ENCODE measurements at places on chromosomes 2 and 18. TPM values are rescaled to one million over a fixed set of nuclear protein-coding genes. Genes with fewer than 3 reads are reported as not detected.

- no peak for DNase-seq
Measured at GRCh38 chr2:234955971-234956509, 4.2 kb downstream of the SH3BP4 start.

DNA sequence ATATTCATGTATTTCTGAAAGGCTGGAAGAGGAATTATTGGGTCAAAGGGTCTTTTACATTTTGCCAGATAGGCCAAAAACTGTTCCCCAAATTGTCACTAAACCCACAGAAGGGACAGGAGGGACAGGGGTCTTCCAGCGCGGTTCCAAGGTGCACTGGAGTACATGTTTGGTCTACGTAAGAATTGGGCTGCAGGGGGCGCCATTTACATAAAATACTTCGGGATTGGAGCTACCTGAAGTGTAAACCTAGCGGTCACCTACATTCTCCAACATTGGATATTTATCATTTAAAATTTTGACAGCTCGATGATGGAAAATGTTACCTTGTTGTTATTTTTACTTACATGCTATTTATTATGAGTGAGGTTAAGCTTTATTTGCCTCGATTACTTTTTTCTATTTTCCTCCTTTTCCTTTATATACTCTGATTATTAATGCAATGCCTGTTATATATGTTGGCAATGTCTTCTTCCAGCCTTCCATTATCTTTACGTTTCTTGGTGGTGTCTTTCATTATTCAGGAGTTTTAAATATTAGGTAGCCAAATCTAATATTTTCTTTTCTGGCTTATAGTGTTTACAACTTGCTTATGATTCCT is 43.0 kb upstream of the RAB6C start:
- DNase-seq, result no peak

DNA sequence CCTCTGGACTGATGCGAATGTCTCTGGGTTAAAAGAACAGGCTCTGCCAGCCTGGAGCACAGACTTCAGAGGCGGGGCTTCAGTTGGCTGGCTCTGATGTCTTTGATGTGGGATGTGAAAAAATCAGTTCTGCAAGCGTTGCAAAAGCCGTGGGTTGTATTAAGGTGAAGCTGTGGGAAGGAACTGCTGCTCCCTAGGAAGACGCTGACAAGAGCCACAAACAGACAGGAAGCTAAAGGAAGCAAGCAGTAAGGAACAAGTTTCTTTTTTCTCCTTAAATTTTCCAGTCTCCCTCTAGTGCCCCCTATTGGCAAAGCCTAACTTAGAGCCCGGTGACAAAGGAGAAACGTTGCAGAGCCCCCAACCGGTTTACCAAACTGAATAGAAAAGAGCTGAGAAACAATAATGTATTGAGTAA is 239.0 kb downstream of the CCDC178 start:
- no peak for DNase-seq

DNA sequence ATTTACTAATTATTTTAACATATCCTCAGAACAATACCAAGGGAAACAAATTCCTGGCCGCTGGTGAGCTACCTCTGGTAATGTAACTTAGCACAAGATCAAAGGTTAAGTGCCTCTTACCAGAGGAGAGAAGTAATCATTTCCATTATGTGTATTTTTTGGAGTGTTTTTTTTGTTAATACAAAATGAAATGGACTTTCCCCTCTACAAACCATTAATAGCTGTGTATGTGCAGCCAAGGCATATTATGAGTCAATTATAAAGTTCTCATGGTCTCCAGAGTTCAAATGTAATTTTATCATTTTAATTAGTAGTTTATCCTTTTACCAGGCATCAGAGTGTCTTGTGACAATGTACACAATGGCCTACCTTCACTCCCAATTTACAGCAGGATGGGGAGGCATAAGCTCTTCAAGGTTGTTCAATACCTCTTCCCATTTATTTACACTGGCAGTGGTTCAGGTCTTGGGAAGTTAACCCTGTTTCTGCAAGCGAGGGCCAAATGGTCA is 242.2 kb downstream of the TGIF1 start:
- DNase-seq, result no peak

DNA sequence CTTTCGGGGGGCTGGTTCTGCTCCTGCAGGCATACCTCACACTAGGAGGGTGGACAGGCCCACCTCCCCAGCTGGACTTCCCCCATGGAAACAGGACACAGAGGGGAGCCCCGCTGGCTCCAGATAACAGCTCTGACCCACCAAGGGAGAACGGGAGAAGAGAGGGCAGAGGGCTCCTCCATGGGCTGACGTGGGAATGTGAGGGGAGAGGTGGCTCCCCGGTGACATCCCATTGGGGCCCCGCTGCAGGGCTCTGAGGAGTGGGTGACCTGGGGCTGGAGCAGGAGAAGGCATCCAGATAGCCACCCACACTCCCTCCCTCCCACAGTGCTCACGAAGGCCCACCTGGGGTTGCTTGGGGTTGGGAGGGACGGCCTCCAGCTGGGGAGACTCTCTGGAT is 45.9 kb downstream of the FBLN7 start:
- no peak for DNase-seq

GRCh38 chr2:241751152-241751551 is 16.7 kb downstream of the D2HGDH start:
- no peak for DNase-seq

Gene COL3A1
- not detected for total RNA-seq

- DNase-seq, result no peak
Measured at GRCh38 chr2:183232161-183232865, 108.1 kb downstream of the NUP35 start.

- DNase-seq, result no peak
Measured at GRCh38 chr18:65346086-65346485, 404.7 kb upstream of the CDH7 start.

DNA sequence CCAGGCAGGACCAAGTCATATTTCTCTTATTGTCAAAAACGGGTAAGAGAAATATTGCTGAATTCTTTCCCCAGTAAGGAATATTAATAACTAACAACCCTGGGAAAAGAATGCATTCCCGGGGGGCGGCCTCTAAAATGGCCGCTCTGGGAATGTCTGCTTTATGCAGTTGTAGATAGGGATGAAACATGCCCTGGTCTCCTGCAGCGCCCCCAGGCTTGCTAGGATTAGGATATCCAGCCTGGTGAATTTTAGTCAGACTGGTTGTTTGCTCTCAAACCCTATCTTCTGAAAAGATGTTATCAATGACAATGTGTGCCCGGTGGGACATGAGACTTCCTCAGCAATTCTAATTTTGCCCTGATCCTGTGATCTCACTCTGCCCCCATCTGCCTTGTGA is 448.1 kb downstream of the PTH2R start:
- no peak for DNase-seq

GRCh38 chr2:161090411-161090810 is 69.8 kb upstream of the TANK start:
- DNase-seq, result no peak
